NCI-H524 (cell line): ENCODE measurements at places on chromosomes 2 and 18.

DNA sequence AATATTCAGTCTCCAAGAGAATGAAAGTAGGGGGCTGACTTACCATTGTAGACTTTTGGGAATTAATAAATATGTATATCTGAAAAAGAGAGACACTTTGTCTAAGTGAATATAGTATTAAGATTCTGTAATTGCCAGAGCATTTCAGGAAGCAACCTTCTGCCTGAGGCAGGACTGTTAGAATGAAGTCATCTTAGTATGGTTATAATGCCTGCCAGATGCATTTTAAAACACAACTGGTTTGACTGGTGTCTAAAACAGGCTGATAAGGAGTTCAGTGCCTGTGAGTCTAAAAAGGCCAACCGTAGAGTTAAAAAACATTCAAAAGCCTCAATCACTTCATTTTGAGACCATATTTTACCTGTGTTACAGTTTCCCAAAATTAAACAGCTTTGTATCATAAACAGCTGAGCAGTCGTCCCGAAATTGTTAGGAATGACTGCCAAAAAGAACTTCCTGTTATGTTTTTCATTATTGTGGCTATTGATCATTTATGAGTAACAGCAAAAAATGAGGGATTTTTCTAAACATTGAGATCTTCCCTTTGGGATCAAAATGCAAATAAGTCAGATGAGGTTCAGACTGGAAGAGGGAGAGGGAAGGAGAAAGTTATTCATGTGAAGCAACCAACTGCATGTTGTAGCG, 443.9 kb downstream of the PID1 start:
- DNase-seq = no peak

- no peak for DNase-seq
Observed at GRCh38 chr18:6543330-6543908, 128.7 kb upstream of the L3MBTL4 start.

DNA sequence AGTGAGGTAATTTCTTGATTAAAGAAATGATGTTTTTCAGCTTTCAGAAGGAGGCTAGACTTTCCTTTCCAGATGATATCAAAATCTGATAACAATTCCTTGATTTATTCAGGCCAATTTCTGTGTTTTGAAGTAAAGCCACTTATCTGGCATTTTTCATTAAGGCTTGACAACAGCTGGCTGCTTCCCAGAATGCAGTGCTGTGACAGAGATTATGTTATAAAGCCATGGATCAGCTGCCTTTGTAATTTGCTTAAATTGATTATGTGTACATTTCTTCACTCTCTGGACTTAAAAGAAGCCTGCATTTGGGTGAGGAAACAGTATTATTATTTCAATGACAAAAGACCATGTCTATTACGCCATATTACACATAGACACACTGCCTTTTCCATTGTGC, 136.0 kb downstream of the PLCL1 start:
- peak; percentile 5 for DNase-seq

DNA sequence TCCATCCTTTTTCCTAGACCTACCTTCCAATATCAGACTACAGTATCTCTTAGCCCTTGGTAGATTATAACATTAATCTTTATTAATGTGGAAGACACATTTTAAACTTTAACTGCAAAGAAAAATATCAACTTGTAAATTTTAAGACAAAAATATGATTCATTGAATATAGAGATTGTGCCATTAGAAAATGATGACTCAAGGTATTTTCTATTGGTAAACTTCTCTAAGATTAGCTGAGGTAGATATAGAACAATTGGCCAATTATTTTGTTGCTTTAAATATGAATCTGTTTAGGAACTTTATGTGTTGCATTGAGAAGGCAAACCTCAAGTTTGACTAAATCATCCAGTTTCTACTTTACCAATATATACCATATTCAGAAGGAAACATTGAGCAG, 604.7 kb downstream of the CBLN2 start:
- DNase-seq = no peak

DNA sequence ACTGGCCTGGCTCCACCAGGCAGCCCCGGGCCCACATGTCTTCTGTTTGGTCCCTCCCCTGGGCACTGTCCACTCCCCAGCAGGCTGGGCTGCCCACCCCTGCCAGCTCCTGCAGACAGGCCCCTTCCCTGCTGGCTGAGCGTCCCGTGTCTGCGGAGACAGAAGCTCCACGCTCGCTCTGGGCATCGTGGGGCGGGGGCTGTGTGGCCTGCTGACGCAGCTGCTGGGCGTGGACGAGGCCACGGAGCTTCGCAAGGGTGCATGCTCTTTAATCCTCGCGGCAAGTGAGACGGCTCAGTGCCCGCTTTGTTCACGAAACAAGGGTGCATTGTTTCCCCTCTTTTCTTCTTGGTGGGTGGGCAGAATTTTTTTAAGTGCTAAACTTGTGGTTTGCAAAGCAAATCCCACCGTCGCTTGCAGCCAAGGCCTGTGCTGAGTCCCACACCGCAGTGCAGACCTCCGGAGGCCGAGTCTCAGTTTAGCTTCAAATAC, 132.8 kb upstream of the CTDP1 start:
- no peak for DNase-seq

DNA sequence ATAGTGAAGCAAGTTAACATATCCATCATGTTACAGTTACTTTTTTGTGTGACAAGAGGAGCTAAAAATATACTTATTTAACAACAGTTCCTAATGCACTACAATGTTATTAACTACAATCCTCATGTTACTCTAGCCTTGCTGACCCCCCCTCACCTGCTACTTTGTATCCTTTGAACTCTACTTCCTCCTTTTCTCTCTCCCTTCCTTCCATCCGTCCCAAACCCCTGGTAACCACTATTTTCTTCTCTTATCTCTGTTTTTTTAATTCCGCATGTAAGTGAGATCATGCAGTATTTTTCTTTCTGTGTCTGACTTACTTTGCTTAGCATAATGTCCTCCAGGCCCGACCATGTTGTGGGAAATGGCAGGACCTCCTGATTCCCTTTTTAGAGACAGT, 59.4 kb downstream of the NPAS2 start:
- DNase-seq = no peak
